NCI-H2227 treated with DMSO at 0.1 percent for 48 hours (cell line): ENCODE measurements at places on chromosomes 2 and 18.

DNA sequence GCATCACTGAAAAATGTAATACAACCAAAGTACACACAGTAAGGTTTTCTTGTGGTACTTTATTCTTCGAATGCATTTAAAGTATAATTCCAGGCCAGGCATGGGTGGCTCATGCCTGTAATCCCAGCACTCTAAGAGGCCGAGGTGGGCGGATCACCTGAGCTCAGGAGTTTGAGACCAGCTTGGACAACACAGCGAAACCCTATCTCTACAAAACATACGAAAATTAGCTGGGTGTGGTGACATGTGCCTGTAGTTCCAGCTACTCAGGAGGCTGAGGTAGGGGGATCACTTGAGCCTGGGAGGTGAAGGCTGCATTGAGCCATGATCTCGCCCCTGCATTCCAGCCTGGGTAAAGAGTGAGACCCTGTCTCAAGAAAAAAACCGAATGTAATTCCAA is 3.9 kb upstream of the TTC39C start:
- no peak for DNase-seq

- no peak for DNase-seq
Observed at GRCh38 chr2:131094463-131095281, 1.4 kb upstream of the FAM168B start.

GRCh38 chr2:180983468-180984242 is 3.2 kb downstream of the UBE2E3 start:
- peak; percentile 78 for DNase-seq

- DNase-seq, result no peak
Observed at GRCh38 chr2:206988884-206989283, 49.6 kb downstream of the CPO start.
